ENCODE measurements at places on chromosomes 7 and 10.

DNA sequence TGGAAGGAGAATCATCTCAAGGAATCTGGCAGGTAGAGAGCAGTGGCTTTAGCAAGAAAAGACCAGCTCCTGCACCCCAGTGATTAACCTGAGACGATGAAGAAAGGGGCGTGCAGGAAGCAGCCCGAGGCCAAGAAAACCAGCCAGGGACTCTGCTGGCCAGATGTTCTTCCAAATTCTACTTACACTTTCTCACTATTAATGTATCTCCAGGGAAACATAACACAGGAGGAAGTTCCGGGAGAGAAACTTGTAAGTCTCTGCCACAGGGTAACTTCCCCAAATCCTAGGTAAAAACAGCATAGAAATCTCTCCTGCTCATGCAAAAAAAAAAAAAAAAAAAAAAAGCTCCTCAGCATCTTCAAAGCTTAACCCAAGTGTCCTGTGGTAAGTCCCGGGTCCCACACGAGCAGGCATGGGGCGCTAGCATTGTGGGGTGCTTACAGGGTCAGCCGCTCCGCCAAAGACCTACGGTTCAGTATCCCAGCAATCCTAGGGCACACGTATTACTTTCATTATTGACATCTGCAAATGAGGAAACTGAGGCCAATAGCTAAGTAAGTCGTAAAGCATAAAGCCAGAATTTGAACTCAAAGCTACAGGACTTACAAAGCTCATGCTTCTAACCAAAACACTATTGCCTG lies 97.2 kb upstream of the GNA12 start:
- DNase-seq: no peak

DNA sequence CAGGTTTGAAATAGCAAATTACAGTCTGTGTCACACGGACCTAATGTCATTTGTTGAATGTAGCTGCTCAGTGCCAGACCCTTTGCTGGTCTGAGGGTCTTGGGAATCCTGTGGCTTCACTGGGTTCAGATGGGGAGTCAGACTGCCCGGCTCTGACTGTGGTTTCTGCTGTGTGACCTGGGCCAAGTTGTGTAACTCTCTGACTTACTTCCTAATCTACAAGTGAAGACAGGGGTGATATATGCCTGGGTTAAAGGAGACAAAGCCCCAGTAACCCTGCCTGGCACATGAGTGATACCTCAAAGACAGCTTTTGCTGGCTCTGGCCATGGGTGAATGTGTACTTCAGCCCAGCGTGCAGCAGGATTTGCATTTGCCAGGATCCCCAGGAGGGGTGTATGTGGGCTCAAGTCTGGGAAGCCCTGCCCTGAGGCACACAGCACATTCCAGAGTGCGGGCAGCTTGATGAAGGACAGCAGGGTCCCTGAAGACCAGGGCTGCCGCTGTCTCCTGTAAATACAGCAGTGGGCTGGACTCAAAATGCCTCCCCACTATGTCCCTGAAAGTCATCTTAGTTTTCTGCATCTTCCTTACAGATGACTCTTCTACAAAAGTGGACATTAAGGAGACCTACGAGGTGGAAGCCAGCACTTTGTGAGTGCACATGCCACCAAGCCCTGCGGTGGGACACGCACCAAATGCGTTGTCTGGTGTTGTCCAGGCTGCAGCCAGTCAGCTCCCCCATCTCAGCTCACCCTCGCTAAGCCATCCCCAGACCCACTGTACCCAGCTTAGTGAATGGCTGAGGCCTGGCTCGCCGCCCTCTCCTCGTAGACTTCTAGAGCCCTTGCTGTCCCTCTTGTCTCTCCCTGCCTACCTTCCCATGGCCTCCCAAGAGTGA lies 16.4 kb downstream of the NACAD start:
- DNase-seq: no peak

- no peak for DNase-seq
Measured at GRCh38 chr10:6979371-6979770, 399.3 kb upstream of the PRKCQ start.

- DNase-seq: peak; percentile 73
Measured at GRCh38 chr10:128064108-128064969, 61.9 kb downstream of the MKI67 start.

DNA sequence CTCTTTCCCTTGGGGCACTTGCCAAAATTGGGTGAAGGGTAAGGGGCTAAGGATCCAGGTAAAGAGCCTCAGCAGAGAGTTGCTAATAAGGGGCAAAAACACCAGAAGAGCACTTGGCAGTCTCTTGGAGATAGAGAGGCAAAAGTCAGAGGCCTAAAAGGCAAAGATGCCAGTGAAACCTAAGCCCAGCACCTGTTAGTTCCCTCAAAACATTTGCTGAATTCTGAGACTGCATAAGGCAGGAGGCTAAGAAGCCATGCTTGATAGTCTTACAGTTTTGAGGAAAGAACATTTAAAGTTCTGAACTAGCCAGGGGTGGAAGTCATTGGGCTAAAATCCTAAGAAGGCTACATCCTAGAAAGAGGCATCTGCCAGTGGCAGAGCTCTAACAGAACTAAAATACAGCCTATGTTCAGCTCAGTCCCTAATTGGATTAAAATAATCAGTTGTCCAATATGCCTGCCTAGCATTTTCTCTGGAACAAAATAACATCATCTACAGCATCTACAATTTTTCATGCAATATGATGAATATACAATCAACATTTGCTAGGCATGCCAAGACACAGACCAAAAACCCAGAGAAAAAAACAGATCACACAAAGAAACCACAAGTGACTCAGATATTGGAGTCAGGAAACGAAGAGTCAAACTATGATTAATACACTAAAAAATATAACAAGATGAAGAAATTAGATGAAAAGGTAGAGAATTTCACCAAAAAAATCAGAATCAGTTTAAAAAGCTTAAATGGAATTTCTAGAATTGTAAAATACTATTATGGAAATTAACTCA lies 7.7 kb downstream of the HTR7 start:
- DNase-seq: no peak

- no peak for DNase-seq
Measured at GRCh38 chr10:8137726-8138125, 83.2 kb downstream of the GATA3 start.

DNA sequence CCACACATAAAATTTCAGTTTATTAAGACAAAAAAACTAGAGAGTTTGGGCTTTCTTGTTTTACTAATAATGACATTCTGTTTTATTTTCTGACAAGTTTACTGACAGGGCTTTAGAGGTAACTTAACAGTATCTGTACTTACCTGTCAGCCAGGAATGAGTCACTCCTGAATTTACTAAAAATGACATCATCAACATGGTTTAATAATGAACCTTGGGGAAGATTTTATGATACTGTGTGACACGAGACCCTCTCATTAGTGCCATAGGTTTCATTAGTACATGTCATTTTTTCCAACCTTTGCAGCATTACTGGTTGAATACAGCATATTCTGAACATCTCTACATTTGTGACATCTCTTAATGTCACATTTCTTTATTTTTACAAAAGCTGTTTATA lies 131.1 kb downstream of the KCND2 start:
- peak; percentile 64 for DNase-seq

DNA sequence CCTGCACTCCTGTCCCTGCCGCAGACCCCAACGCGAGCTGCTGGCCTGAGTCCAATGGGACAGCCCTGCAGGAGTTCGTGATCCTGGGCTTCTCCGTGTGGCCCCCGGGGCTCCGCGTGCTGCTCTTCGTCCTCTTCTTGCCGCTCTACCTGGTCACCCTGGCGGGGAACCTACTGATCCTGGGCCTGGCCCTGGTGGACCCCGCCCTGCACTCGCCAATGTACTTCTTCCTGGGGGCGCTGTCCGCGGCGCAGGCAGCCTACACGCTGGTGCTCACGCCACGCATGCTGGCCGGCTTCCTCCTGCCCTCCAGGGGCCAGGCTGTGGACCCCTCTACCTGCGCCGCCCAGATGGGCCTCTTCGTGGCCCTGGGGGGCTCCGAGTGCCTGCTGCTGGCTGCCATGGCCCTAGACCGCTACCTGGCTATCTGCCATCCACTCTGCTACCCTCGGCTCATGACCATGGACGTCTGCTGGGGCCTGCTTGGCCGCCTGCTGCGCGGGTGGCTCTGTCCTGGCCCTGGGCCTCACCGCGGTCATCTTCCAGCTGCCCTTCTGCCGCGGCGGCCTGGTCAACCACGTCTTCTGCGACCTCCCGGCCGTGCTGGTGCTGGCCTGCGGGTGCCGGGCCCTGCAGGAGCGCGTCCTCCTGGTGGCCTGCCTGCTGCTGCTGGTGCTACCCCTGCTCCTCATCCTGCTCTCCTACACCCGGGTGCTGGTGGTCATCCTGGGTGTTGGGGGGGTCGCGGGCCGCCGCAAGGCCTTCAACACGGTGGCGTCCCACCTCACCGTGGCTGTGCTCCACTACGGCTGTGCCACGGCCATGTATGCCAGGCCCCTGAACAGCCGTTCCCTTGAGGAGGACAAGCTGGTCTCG lies 71.7 kb downstream of the RBAK start:
- no peak for DNase-seq

- DNase-seq: peak; percentile 70
Measured at GRCh38 chr7:101125989-101126650, 784 bp upstream of the SERPINE1 start.

DNA sequence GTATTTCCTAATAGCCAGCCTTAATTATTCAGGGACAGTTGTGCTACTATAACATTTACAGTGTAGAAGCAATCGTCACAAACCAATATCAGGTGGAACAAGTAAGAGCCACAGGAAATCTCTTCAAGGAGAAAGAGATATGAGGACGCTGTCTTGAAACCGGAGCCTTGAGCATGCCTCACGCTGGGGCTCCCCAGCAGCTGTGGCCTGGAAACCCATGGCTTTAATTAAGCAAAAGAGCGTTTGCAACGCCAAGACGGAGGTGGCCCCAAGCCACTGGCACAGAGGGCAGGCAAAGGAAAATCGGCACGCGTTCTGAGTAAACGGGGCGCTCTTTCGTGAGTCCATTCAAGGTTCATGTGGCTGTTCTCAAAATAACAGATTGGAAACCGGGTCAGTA lies 84.4 kb downstream of the C10orf90 start:
- DNase-seq: no peak

DNA sequence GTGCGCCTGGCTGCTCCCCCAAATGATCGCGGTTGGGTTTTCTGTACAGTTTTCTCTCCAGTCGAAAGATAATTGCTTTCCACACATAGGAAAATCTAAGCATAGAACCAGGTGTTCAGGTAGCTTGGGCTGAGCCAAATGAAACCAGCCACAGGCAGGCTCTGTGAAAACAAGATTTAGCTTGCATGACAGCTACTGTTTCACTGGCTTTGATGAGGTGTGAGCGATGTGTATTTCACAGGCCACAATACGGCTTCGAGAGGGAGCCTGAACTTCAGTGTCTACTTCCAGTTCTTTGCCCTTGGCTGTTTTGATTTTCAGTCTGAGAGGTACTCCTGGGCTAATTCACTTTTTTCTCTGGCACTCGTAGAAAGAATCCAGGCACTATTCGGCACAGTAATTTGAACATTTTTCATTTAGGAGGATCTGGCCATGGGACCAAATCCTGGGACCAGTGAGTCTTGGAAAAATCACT lies 110.5 kb downstream of the JCAD start:
- peak; percentile 79 for DNase-seq

DNA sequence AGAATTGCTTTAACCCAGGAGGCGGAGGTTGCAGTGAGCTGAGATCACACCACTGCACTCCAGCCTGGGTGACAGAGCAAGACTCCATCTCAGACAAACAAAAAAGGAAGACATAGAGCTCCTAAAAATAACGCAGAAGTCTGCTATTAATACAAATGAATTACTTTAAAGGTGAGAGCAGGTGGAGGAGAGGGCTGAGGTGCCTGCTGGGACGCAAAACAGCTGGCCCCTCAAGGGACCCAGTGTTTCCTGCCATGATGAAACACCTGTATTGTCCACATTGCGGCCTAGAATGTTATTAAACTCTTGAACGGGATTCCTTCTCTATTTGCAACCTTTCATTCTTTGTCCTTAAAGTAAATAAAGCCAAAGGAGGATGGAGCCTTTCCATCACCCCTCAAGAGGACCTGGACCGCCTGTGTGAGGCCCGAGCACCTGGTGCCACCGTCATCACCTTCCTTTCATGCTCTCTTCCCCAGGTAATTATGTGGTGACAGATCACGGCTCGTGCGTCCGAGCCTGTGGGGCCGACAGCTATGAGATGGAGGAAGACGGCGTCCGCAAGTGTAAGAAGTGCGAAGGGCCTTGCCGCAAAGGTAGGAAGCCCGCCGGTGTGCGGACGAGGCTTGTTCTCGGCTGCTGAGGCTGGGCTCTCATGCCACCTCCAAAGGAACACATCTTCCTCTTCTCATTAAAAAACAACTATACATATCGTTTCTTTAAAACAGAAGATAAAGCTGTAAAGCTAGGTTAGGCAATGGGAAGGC lies 136.7 kb downstream of the EGFR start:
- no peak for DNase-seq

GRCh38 chr10:117552701-117553141 lies 10.2 kb downstream of the EMX2 start:
- DNase-seq: no peak

DNA sequence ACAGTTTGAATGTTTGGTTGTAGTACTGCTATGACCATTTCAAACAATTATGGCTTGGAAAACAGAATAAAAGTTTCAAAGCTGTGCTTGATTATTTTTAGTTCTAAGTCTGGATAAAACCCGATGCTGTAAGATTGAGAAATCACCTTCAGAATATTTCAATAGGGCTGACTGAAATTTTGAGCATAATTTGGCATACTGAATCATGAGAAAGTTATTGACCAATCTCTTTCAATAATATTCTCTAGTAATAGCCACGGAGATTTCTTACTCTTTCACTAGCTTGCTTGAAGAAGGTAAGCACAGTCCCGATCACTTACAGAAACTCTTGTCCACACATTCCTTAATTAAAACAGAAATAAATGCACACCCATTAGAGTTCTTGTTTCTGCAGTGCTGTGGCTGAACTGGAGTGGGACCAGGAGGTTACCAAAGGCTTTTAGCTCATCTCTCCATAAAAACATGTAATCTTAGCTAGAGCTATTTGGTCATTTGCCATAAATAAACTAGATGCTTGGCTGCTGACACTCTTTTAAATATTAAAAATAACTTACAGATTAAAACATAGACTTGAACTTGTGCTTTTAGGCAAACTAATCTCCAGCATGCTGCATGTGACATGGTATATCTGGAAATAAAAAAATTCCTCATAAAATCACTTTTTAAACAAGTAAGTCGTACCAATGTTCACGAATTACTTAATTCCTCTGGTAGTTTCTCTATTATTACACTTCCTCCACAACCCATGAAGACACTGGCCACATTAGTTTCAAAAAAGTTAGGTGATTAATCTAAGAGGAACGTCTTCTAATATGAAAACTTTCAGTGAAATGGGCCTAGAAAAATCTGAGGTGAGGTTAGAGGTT lies 97.8 kb downstream of the AGMO start:
- DNase-seq: no peak
